Glomerular endothelial cell (primary cell): ENCODE measurements at places on chromosomes 7 and 10. TPM values are rescaled to one million over a fixed set of nuclear protein-coding genes. Genes with fewer than 3 reads are reported as not detected.

DNA sequence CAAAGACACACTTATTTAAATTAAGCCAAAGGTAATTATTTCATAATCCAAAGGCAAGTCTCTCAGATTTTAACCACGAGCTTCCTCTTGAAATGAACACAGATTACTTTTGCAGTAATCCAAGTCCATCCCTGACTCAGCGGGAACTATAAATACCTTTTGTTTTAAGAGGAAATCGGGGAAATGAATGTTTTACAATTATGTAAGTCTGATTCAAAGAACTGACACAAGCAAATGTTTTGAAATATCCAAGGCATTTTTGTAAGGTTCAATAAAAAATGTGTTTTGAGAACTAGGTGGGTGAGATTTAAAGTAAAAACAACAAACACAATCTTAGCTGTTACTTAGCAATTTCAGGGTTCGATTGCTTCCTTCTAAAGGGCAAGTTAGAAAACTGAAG, 179.8 kb upstream of the ASAH2 start:
- no peak for DNase-seq

DNA sequence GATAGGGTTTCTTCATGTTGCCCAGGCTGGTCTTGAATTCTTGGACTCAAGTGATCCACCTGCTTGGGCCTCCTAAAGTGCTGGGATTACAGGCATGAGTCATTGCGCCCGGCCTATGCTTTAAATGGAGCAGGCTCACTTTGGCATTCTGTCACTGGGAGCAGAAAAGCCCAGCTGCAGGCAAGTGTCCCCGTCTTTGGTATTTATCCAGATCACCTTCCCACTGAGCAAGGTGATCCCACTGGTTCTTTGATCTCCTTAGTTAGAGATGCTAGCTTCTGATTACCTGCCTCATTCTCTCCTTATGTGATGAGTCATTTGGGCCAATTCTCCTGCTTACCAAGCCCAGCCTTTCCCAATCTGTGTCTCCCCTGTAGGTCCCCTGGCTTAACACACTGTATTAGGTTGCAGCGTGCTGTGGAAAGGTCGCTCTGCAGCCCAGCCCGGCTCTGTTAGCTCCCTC, 39.3 kb downstream of the SPDYE5 start:
- DNase-seq, result no peak

GRCh38 chr10:51656503-51656902, 42.9 kb downstream of the CSTF2T start:
- DNase-seq, result no peak

DNA sequence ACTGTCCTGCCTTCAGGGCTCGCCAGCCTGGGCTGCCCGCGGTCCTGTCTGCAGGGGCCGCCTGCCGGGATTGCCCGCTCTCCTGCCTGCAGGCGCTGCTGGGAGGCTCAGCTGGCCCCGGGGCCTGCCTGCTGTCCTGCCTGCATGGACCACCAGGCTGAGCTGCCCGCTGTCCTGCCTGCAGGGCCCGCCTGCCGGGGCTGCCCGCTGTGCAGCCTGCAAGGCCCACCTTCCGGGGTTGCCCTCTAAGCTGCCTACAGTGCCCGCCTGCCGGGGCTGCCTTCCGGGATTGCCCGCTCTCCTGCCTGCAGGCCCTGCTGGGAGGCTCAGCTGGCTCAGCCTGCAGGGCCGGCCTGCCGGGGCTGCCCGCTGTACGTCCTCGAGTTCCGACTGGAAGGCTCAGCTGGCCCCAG, 164.4 kb downstream of the GLRX3 start:
- no peak for DNase-seq

- no peak for DNase-seq
Observed at GRCh38 chr7:20747001-20747400, 39.7 kb downstream of the SP8 start.

DNA sequence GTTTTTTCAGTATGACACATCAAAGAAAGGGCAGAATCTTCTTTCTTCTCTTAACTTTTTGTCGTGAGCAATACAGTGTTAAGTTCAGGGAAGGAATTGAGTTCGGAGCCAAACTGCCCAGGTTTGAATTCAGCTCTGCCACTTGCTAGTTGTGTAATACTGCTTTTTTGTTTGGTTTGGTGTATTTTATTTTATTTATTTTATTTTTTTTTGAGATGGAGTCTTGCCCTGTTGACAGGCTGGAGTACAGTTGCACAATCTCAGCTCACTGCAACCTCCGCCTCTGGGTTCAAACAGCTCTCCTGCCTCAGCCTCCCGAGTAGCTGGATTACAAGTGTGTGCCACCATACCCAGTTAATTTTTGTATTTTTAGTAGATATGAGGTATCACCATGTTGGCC, 539.8 kb upstream of the GALNT17 start:
- no peak for DNase-seq

- no peak for DNase-seq
Observed at GRCh38 chr7:50648076-50648475, 82.9 kb upstream of the DDC start.

ITGB8 gene
- total RNA-seq, result 6.3 and 13.9 TPM in 2 replicates

WAPL gene
- total RNA-seq, result 22.2 and 29.1 TPM in 2 replicates

GHRHR gene
- not detected in 2 replicates for total RNA-seq

CALHM3 gene
- not detected in 2 replicates for total RNA-seq
